Kidney tubule cell (primary cell): ENCODE measurements at places on chromosomes 16 and 17.
A peak's percentile ranks its signal among the peaks of the same experiment; 100 is the strongest.

- DNase-seq = peak; percentile 92
Observed at GRCh38 chr17:50063561-50064252, 7.8 kb downstream of the ITGA3 start.

- peak; percentile 65 for DNase-seq
Observed at GRCh38 chr17:12958786-12959185, 59.0 kb downstream of the ELAC2 start.

GRCh38 chr16:77359065-77359502, 75.8 kb downstream of the ADAMTS18 start:
- peak; percentile 88 for DNase-seq

DNA sequence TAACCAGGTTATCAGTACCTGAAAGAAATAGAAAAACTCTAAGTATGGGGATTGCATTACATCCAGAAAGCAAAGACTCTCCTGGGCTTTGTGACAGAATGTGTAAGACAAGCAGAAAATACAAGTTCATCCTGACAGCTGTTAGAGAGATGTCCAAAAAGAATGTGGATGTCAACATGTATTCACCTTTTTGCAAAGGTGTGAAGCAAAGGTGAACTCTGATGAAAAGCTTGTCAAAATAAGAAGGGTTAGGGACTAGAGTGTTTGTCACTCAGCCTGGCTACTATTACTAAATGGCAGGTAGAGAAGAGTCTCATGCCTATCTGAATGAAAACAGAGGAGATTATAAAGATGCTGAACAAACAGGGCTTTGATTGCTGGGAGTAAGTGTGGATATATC, 527.6 kb upstream of the CA10 start:
- no peak for DNase-seq

- peak; percentile 5 for DNase-seq
Observed at GRCh38 chr16:51761001-51761400, 609.9 kb upstream of the SALL1 start.

DNA sequence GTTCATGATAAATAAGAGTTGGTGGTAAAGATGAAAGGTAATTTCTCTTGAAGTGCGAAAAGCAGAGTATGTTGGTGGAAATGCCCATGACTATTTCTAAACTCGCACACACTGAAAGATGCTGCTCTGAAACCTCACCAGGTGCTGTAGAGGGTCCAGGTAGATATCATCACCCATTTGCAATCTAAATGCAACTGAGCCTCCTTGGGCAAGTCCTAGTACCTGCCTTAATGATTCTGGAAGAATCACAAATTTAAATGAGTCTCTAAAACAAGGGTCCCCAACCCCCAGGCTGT, 5.9 kb upstream of the MMD start:
- DNase-seq = no peak

DNA sequence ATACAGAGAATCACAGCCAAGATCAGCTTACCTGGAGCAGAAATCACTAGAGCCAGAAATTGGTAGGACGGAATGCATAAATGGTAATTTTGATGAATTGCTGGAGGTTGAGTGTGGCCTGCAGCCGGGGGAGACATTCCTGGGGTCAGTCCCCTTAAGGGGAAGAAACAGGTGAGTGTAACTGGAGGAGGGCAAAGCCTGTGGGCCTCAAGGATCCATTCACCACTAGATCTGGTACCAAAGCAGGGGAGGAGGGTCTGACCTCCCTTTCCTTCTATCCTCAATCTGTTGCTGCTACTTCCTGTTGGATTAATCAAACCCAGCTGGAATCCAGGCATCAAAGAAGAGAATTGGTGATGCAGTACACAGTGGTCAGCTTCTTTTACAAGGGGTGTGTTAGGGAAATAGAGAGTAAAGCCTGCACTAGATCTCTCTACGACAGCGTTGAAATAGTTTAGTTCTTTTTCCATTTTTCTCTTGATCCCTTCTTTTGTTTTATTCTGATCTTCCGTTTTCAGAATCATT, 8.6 kb upstream of the ABCA9 start:
- no peak for DNase-seq

- DNase-seq = no peak
Observed at GRCh38 chr16:48956620-48957019, 325.0 kb downstream of the CBLN1 start.

- DNase-seq = no peak
Observed at GRCh38 chr17:41652461-41652970, 28.1 kb upstream of the KRT17 start.

GRCh38 chr16:86245895-86246294, 264.4 kb upstream of the FOXF1 start:
- no peak for DNase-seq

- DNase-seq = no peak
Observed at GRCh38 chr17:81285179-81285878, 9.8 kb downstream of the SLC38A10 start.

- peak; percentile 63 for DNase-seq
Observed at GRCh38 chr17:30173649-30174048, 57.0 kb downstream of the NSRP1 start.

DNA sequence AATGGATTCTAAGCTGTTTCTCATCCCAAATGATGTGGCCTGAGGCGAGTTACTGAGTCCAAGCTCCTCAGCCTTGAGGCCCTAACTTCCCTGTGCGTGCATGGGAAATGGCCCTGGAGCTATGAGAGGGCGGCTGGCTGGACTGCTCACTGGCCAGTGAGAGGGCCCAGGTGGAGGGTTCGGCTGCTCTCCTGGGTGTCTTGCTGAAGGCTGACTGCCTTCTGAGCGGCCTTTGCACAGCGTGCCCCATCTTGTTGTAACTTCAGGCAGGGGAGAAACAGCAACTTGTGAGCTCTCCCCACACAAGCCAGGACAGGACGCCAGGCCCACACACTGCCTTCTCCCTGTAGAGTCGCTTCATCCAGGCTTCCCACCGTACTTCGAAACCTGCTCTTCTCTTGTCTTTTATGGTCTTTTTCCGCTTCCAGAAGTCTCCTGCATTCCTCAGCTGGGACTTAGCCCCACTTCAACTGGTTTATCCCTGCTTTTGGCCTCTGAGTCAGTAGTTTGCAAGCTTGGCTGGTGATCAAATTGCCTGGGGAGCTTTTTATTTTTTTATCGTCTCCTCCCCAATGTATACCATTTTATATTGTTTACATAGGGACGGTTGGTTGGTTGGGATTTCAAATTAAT, 13.3 kb downstream of the CDH3 start:
- DNase-seq = peak; percentile 89

DNA sequence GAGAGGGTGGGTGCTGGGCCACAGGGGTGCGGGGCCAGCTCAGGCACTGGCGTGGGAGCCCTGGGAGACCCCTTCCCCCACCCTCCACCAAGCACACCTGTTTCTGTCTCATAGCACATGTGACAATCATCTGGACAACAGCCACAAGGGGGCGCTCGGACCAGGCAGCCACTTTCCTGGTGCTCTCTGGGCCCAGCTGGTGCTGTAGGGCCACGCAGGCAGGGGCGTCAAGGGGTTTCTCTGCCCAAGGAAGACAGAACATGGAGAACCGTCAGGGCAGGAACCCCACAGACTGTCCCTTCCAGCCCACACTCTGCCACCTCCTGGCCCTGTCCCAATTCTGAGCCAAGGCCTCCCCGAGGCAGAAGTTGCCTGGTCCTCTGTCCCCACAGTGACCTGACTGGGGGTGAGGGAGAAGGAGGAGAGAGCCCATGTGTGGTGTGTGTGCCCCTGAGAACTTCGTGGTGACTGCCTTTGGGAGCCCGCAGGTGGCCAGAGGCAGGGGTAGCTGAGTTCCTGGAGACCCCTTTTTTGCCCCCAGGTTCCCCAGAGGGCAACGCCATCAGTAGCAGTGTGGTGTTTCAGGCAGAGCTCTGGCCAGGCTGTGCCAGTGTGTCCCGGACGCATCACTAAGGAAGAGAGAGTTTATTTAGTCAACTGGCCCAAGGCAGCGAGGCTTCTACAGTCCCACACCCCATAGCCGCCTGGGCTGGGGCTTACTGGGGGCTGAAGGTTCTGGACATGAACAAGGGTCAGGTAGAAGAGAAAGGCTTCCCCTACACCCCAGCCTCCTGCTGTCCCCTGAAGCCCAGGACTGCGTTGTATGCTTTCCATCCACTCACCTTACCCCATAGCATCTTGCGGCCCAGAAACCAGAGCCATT, 3.1 kb upstream of the SETD6 start:
- peak; percentile 71 for DNase-seq

DNA sequence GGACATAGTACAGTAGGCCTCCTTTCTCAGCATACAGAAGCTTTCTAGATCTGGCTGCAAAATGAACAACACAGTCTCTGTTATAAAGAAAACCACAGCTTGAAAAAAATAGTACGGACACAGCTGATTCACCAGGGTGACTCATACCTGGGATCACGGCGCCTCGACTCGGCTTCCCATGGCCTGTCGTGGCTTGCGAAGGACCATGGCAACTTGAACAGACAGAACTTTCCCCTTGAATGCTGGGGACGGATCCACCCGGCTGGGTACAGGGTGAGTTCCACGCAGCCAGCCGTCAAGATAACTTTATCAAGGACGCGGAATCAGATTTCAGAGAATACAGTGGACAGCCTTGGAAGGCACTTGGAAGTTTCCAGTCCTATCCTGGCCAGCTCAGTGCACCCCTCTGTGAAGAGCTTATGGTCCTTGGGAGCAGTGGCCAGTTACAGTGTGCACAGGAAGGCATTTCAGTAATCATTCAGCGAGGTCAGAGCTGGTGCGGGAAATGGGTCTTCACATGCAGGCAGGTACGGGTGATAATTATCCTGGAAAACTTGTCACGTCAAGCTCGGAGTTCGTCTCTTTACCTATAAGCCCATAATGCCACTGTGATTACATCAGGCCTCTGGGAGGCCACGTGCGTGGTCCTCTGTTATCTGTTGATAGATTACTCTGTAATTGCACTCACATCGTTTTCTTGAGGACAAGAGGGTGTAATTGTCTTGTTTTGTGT, 57.9 kb upstream of the MAF start:
- DNase-seq = peak; percentile 86

- DNase-seq = no peak
Observed at GRCh38 chr16:56125922-56126321, 65.4 kb upstream of the GNAO1 start.

- no peak for DNase-seq
Observed at GRCh38 chr16:66422366-66422765, 4.7 kb upstream of the BEAN1 start.

DNA sequence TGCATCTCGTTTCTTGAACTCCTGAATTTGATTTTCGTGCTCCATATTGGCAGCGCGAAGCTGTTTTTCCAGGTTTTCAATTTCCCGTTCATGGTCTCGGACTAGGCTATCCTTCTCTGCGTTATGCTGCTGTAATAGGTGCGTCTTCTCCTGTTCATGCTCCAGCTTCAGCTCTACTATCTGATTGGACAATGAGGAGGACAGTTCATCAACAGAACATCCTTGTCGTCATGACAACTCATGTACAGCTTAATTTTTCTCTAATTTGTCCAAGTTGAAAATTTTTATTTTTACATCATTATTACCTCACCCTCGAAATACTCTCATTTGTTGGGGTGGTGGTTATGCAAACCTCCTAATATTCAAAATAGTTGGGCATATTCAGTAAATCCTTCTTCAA, 289.8 kb downstream of the CEP112 start:
- no peak for DNase-seq

GRCh38 chr17:42135664-42136653, 13.4 kb downstream of the HSPB9 start:
- DNase-seq = peak; percentile 95

DNA sequence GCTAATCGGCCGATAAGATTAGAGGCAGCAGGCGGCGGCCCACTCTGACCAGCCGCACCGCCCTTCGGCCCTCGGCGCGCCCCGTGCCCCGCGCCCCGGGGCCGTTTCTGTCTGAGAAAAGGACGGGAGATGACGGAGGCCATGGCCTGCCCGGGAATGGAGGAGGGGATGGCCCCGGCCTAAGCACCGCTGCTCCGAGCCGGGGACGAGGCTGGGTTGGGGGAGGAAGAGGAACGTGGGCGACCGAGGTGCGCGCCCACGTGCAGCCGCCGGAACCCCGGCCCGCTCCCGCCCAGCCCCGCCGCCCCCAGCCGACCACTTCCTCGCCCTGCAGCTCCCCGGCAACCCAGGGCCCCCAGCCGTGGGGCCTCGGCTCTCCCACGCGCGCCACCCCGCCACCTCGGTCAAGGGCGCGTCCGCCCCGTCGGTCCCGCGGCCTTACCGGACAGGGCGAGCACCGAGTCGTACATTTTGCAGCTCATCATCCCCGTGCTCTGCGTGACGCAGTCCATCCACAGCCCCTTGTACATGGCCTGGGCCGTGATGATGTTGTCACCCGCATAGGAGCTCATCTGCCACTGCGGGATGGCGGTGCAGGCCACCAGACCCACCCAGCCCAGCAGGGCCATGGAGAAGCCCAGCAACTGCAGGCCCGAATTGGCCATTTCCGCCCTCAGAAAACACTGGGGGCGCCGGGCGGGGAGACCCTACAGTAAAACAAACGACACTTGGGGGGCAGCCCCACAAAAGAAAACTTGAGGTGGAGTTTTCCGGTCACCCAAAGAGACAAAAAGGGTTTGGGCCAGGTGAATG, 693 bp downstream of the CLDN7 start:
- peak; percentile 27 for DNase-seq

DNA sequence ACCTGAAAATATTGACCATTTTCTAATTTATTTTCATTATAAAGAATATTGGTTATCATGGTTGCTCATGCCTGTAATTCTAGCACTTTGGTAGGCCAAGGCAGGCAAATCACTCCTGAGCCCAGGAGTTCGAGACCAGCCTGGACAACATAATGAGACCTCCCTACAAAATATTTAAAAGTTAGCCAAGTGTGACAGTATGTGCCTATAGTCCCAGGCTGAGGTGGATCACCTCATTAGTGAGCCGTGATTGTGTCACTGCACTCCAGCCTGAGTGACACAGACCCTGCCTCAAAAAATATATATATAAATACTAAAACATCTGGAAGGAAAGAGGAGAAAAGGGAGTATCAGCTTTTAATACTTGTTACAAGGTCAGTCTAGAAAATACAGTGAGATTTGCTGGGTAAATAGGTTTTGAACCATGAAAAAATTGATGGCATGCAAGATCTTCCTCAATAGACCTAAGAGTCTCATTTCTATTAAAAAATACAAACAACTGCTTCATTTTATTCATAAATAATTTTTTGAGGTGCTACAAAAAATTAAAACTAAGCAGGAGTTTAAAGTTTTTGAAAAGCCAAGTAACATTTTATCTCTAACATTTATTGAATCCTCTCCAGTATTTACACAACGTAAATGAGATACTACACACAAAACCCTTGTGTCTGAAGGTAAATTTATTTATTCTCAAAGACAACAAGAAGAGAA, 47.7 kb downstream of the TUBD1 start:
- peak; percentile 93 for DNase-seq

- DNase-seq = peak; percentile 53
Observed at GRCh38 chr17:57369509-57369945, 113.2 kb downstream of the MSI2 start.

DNA sequence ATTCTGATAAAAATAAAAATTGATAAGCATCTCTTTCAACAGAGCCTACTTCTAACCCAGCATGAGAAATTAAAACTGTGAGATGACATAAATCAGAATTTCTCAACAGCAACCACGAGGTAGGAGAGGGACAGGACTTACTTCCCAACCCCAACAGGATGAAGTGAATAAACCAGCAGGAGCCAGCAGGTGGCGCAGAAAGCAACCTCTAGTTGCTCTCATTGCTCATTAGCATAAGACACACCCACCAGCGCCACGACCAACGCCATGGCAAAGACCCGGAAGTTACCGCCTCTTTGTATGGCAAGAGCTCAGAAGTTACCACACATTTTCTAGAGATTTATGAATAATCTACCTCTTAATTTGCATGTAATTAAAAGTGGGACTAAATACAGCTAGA, 189.4 kb upstream of the CDH8 start:
- DNase-seq = peak; percentile 67
